ENCODE measurements at places on chromosomes 7 and 10.

DNA sequence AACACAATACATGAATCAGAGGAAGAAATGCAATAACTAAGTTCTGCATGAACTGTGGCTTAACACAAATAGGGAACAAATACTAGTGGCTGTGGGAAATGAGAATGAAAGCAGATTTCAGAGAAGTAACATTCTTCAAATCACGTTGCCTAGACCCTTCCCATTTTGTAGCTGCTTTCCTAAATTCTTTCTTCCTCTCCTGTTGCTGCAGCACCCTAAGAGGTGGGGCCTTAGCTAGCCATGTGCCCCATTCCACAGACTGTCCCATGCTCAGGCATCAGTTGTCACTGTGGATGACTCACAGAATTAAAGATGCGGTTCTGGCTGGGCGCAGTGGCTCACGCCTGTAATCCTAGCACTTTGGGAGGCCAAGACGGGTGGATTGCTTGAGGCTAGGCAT lies 704.7 kb upstream of the C7orf33 start:
- DNase-seq = no peak

GRCh38 chr7:2820508-2820934 lies 23.6 kb downstream of the GNA12 start:
- DNase-seq = no peak

DNA sequence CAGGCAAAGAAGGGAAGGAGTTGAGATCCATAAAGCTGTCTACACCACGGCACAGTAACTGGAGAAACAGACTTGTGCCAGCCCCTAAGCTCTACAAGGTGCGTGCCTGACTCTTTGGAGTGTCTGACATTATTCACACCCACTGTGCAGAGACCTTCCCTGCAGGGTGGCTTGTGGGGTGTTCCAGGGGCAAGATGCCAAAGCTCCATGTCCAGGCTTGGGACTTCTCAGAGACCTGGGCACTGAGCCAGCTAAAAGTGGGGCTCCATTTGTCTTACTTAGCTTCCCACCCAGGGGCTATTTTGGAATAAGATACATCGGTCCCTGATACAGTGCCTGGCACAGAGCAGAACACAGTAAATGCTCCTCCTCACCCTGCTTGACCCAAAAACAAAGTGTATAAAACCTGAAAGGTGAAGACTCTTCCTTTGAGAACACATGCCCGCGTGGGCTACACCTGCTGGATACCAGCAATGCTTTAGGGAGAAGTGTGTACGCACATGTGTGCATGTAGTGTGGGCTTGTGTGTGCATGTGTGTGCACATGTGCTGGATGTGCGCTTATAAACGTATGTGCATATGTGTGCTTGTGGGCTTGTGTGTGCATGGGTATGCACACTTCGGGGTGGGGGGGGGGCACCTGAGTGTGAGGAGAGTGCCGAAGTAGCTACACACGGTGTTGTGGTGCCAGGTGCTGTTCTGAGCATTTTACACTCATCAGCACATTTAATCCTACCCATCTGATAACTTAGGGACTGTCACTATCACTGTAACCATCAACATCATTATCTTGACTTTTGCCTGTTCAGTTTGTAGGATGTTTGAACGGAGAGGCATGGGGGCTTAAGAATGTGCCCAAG lies 143.0 kb downstream of the ARHGAP22 start:
- no peak for DNase-seq

DNA sequence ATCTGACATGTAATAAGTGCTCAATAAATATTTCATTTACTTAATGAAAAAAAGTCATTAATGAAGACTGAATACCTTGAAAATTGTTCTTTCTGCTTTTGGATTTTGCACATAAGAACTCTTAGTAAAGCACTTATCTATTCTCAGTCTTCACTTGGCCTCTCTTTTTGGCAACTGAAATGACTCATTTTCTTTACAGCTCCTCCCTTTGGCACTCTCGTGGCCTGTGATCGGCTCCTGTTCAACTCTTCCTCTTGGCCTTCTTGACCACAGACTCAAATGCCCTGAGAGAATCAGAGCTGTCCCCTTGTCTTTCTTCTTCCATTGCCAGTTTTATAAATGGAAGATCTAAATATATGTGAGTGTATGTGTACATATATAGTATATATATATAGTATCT lies 54.2 kb downstream of the FOXP2 start:
- DNase-seq = no peak

DNA sequence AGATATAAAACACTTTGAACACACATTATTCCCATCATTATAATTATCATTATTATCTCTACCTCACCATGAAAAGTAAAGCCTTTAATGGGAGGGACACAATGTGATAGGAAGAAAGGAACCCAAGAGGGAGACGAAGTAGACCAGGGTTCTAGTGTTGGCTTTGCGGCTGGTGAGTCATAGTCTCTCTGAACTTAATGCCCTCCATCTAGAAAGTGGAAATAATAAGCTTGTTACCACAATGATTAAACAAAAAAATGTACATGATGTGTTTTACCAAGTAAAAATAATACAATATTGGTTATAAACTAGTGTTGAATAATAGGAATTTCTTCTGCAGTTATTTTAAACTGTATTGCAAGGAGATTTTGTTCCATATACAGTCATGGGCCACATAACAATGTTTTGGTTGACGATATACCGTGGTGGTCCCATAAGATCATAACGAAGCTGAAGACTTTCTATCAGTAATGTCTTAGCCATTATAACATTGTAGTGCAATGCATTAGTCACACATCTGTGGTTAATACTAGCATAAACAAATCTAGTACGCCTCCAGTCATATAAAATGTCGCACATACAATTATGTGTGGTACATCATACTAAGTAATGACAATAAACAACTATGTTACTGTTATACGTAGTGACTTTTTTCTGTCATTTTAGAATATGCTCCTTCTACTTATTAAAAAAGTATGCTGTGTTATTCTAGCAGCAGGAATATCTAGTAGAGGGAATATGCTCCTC lies 450.6 kb upstream of the SORCS1 start:
- no peak for DNase-seq

- DNase-seq = no peak
These were observed 108.8 kb downstream of the SH3PXD2A start for GRCh38 chr10:103746598-103746997.

DNA sequence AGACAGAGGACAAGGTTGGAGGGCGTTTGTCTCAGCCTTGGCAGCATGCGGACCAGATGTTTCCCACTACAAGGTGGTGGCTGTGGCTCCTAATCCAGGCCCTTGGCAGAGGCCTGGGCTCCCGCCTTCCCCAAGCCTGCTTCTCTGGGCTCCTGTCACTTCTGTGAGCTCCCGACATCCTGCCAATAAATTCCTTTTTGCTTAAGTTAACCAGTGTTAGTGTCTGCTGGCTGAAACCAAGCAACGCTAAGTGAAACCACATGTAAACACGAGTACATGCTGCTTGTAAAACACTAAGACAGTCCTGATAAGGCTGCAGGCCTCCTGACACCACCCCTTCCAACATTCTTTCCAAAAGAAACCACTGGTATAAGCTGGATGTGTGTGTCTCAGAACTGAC lies 263.6 kb upstream of the ZMIZ1 start:
- DNase-seq = no peak

- DNase-seq = peak; percentile 47
These were observed 1.7 kb upstream of the PAX2 start for GRCh38 chr10:100743626-100744135.

DNA sequence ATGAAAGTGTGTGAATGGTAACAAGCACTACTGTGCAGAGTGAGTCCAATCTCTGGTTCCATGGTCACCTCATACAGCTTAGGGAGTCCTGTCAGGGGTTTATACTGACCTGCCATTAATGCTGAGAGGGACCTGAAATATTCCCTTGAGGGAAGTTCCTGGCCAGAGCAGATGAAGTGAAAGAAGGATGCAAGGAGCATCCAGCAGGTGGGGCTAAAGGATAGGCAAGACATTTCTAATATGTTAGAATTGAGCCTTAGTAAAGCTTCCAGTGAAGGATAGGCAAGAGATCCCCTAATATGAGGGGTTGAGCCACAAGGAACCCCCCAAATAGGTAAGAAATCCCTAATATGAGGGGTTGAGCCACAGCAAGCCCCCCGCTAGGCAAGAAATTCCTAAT lies 25.5 kb upstream of the FAM221A start:
- DNase-seq = peak; percentile 2

DNA sequence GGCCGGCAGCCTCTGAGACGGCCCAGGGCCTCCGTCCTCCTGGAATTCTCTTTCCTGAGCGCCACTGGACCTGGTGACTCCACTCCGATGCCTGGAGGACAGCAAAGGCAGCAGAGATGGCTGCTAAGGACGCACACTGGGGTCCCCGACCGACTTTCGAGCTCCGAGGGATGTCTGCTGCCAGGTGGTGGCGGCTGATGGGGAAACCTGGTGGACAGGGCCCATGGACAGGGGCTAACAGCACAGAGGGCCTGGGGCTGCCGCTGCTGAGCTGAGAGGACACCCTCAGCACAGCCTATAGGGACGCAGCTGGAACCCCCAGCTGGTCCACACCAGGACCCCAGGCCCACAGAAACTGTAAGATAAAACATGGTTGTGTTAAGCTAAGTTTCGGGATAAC lies 366.3 kb downstream of the DNAJB6 start:
- no peak for DNase-seq

DNA sequence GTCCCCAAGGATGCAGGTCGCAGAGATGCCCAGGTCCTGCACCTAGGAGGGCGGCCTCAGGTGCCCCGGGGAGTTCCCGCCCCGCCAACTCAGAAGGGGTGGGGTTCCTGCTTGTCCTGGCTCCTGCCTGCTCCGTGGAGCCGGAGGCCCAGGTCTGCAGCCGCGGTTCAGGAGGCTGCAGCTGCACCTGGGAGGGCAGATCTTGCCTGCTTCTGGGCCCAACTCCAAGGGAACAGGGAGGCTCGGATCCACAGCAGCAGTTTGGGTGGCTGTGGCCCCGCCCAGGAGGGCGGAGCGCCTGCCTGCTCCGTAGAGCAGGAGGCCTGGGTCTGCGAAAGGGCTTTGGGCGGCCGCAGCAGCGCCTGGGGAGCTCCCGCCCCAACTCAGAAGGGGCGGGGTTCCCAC lies 108.2 kb upstream of the EGR2 start:
- DNase-seq = no peak

- no peak for DNase-seq
These were observed 1.2 kb downstream of the USP6NL start for GRCh38 chr10:11610166-11610825.

- DNase-seq = no peak
These were observed 452.4 kb upstream of the AKR1E2 start for GRCh38 chr10:4373612-4374011.

DNA sequence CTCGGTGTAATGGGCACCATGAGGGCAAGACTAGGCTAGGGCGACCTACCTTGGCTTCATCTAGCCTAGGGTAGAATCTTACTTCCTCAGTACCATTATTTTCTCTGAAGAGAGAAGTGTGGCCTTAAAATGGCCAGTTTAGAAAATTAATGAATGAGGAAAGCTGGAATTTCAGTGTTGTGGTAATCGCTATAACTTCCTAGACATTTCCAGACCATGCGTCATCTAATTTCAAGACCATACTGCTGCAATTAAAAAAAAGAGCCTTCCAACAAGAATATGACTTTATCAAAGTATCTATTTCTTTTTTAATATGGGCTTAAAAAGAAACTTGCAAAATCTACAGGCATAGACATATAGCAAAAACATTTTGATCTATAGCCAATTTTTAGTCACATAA lies 68.5 kb downstream of the CPVL start:
- no peak for DNase-seq

DNA sequence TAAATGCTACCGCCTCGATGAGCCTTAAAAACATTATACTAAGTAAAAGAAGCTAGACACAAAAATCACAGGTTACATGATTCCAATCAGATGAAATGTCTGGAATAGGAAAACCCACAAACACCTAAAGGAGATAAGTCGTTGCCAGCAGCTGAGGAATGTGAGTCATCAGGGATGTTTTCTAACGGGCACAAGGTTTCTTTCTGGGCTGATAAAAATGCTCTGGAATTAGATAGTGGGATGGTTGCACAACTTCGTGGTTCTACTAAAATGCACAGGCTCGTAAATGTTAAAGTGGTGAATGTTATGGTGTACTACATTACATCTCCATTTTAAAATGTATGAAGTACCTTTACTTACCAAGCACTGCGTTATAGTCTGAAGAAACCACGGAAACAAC lies 9.7 kb downstream of the ABLIM1 start:
- no peak for DNase-seq

DNA sequence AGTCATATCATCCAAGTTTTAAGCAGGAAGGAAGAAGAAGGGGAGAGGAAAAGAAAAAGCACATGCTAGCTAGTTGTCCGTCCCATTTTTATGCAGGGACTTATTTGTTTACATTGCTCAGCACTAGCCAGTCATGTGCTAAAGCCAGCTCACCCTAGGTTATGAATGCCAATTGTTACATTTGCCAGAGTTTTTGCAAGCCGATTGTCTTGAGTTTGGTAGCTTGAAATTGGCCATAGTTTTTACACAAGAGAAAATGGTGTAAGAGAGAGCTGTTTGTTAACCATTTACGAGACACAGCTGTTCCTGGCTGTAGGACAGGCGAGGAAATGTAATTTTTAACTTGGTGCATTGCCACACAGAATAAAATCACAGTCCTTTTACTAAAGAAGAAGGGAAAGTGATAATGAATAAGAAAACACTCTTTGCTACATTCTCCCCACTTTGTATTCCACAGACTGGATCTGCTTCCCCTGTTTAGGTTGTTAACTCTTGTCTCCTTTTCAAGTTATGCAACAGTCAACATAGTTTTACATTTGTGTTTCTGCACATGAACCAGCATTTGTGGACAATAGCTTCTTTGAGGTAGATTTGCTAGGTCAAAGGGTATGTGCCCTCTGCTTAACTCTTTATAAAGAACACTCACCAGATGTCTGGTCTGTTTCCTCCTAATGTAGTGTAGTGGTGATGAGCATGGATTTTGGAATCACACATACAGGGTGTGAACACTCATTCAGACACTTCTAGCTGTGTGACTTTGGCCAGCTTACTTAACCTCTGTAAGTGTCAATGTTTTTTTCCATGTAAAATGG lies 357.2 kb downstream of the LRMDA start:
- DNase-seq = no peak

GRCh38 chr7:69786730-69787395 lies 188.6 kb downstream of the AUTS2 start:
- DNase-seq = no peak

DNA sequence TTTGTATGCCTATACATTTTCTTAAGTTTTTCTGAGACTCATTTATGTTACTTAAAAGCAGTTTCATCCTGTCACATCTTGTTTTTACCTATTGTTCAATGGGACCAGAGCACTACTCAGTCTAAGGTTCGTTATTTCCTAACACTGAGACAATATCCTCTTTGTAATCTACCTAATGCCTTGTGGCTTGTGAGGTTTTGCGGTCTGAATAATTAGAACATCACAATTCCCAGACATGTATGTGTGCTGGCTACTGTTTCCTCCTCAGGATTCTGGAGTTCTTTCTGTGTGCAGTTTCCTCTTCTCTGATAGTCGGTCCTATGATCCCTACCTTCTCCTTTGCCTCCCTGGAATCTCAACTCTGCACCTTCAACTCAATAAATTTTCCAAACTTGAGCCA lies 620.2 kb downstream of the ANKRD7 start:
- DNase-seq = no peak

DNA sequence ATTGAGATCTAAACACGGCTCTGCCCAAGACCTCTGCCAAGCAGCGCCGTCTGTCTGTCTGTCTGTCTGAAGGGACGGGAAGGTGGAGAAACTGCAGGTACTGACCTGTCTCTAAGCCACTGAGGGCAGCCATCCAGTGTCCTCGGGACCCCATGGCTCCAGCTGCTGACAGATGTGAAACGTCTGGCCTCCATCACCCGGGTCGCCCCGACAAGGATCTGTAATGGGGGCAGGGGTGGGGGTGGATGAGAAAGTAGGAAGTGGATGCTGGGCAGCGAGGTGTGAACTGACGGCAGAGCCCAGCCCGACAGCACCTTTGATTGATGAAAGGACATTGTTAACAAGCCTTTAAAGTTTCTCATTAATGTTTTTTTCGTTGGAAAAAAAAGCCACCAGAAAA lies 193.1 kb downstream of the EBF3 start:
- DNase-seq = no peak

All from CD4-positive, alpha-beta T cell treated with Interleukin-12 subunit alpha and Interleukin-12 subunit beta, for 1 hour (primary cell).